ENCODE measurements at places on chromosomes 16 and 17.
A peak's percentile ranks its signal among the peaks of the same experiment; 100 is the strongest.

- no peak for DNase-seq
Measured at GRCh38 chr17:66459811-66460270, 157.4 kb downstream of the PRKCA start.

DNA sequence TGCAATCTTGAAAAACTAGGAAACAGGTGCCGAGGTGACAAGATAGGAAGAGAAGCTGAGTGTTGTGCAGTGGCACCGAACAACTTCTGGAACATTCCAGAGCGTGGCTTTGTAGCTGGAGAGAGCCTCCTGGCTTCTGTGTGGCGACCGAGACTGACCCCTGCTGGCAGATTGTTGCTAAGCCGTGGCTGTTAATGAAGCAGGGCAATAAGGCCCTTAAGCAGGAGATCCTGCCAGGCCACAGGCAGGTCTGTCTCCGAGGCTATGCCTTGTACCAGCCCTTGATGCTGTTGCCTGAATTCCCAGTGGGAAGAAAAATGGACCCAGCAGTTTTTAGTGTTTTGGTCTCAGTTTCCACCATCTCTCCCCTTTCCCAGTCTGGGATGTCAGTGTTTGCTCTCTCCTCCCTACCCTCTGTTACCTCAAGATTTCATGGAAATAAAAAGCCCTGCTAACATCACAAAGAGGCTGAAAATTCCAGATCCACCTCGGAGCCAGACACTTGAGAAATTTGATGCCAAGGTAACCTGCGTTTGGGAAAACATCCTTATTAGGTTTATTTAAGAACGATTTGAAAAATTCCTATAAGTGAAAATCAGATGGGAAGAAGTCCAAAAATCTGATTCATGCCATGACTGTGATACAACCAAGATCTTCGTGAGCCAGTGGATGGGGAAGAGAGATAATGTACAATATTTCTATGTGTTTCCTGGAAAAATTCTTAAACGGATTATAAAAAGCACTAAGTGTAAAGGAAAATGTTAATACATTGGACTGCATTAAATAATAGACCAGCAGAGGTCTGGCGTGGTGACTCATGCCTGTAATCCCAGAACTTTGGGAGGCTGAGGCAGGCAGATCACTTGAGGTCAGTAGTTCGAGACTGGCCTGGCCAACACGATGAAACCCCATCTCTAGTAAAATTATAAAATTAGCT is 265.1 kb downstream of the PRKCA start:
- DNase-seq = peak; percentile 73

DNA sequence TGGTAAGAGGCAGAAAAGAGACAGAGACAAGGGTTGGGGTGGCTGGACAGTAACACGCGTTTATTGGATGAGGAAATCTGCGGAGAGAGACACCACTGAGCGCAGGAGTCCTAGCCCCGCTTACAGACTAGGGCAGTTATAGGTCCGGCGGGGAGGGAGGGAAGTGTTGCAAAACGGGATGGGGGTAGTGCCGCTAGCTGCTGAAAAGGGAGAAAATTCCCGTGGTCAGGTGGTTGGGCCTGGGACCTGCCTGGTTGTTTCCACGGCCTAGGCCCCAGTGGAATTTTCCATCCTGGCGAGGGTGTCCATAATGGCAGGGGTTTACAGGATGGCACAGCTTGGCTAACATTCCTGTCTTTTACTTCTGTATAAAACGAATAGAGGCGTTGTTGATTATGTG is 5.5 kb upstream of the CPHXL2 start:
- no peak for DNase-seq

DNA sequence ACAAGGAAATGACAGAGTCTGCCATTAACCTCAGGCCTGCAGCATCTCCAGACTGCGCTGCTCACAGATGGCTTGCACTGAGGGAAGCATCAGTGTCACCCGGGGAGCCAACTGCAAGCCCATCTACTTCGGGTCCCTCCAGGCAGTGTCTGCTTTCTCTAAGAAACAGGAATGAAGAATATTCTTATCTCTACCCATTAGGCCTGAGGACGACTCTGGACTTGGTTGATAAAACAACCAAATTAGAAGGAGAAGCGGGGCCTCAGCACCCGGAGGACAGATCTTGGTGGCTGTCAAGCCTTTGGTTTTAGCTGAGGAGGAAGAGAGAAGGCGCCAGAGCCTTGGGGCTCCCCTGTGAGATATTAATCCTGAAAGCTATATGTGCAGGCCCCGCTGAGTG is 19.5 kb upstream of the MGAT5B start:
- no peak for DNase-seq

DNA sequence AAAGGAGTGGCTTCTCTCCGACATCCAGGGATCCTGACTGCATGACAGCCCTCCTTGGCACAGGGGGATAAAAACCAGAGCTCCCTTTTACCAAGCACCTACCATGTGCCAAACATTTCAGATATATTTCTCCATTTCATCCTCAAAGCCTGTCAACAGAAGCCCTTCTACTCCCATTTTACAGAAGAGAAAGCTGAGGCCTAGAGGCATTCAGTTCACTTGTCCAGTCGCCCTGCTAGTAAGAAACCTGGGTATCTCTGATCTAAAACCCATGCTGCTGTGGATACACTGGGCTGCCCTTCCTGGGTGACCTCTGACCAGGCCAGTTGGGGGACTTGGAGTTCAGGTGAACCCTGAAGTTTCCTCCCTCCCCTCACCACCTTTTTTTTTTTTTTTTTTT is 5.9 kb upstream of the FDXR start:
- no peak for DNase-seq

DNA sequence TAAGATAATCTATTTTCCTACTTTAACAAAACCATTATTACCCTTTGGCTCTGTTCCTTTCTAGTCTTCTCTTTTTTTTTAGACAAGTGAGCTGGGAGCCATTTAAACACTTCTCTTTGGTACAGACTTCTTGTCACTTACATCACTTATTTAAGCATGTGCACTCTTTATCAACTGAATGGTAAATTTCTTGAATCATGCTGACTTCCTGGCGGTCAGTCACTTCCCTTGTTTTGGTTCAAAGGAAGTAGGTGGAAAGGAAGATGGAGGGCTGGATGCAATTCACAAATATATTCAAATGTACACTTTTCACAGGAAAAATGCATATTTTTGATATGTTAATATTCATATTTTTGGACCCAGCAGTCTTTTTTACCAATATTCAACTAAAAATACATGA is 97.1 kb downstream of the ITFG1 start:
- no peak for DNase-seq

GRCh38 chr16:11697319-11697718 is 29.1 kb downstream of the SNN start:
- no peak for DNase-seq

- no peak for DNase-seq
Measured at GRCh38 chr16:11129378-11129781, 126.6 kb downstream of the SOCS1 start.
